ENCODE measurements at places on chromosomes 1 and 21. TPM values are rescaled to one million over a fixed set of nuclear protein-coding genes. Genes with fewer than 3 reads are reported as not detected.

- no peaks in the 10 kb centered on the region for H3K36me3 ChIP-seq
- peaks cover 11% of the 10 kb centered on the region for H3K27me3 ChIP-seq
- H3K27ac ChIP-seq, result no peak overlapping the region
- peaks cover 16% of the 10 kb centered on the region for H3K4me1 ChIP-seq
- no peak overlapping the region for H3K4me3 ChIP-seq
Observed at GRCh38 chr1:225655509-225656258, 2.8 kb upstream of the ENAH start.

Gene MX2
- 98.7 TPM for total RNA-seq

Gene TSPEAR
- total RNA-seq, result not detected

- H3K4me3 ChIP-seq, result no peak overlapping the region
- H3K27me3 ChIP-seq, result no peaks in the 10 kb centered on the region
- no peak overlapping the region for H3K27ac ChIP-seq
- no peaks in the 10 kb centered on the region for H3K4me1 ChIP-seq
- H3K36me3 ChIP-seq, result no peaks in the 10 kb centered on the region
Observed at GRCh38 chr1:235025422-235025984, 103.1 kb downstream of the TOMM20 start.

Measured in CD4-positive, alpha-beta memory T cell (primary cell).